Femur (tissue), 1 donor: ENCODE measurements at places on chromosomes 6 and 20.

DNA sequence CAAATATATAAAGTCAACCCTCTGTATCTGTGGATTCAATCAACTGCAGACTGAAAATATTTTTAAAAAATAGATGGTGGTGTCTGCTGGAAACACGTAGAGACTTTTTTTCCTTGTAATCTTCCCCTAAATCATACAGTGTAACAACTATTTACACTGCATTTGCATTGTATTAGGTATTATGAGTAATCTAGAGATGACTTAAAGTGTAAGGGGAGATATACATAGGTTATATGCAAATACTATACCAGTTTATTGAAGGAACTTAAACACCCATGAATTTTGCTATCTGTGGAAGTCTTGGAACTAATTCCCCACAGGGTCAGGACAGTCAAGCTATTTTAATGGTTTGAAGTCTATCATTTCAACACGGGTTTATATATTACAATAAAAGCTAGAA is 10.2 kb downstream of the HDAC2 start:
- DNase-seq, result no peak

- DNase-seq, result no peak
Measured at GRCh38 chr6:25649611-25650010, 2.4 kb upstream of the SCGN start.

GRCh38 chr6:131216246-131216645 is 81.0 kb downstream of the AKAP7 start:
- no peak for DNase-seq

- no peak for DNase-seq
Measured at GRCh38 chr20:49163696-49164095, 24.4 kb downstream of the STAU1 start.

DNA sequence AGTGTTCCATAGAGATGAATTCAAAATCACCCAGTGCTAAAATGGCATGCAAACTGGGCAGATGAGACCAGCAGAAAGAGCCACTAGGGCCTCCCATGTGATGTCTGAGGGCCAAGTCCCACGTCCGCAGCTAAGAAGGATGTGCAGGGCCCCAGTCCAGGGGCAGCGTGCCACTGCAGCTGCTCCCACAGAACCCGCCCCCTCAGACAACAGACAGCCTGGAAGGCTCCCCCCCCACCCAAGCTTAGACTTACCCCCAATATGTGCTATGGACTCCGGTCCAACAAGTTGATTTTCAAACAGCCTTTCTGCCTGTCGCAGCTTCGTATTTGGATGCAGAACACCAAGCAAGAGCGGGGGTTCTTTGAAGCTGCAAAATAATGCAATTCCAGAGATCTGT is 14.0 kb downstream of the APMAP start:
- DNase-seq, result peak; percentile 49

DNA sequence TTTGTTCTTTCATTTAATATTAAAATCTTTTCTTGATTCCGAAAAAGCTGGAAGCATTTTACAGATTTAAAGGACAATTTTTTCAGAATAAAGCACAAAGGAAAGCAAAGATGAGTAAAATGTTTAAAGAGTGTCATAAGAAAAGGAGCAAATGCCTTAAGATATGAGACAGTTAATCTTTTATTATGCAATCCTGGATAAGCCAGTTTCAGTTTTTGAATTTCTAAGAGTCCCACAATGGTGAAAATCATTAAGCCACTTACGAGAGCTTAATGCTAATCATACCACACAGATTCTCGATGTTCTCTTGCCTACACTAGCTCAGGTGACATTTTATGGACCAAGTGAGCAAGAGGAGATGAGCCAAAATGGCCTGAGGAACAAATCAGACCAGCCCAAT is 103.7 kb upstream of the RNF217 start:
- no peak for DNase-seq

DNA sequence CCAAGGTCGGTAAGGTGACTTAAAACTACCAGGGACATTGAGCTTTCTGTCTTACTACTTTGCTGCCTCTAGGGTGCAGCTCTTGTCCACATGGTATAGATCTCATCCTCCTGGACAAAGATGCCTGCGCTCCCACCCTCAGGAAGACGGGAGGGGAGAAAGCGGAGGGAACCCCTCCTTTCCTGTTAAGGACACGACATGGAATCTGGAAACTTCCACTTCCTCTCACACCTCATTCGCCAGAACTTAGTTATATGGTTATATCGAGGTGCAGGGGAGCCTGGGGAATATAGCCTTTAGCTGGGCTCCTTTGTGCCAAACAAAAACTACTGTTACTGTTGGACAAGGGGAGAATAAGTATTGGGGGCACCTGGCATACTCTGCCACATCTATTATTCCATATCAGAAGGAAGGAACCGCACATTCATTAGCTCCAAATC is 224.3 kb upstream of the TSHZ2 start:
- DNase-seq, result peak; percentile 68

- no peak for DNase-seq
Measured at GRCh38 chr6:131762984-131763383, 44.8 kb upstream of the ENPP1 start.

DNA sequence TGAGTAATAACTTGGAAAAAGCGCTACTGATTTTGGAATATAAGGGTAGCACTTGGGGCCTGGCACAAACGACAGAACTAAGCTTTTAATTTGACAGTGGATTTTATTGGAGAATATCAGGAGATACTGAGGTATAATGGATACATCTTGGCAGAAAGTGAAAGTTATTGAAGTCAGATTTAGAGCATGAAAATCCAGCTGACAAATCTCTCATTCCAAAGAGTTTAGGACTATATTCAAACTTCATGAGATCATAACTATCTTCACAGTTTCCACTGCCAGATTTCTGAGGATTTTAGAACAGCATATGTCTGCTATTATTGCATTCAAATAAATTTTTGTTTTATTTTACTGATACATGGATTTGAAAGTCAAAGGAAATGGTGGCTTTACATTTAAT is 132.3 kb upstream of the THEMIS start:
- DNase-seq, result no peak

DNA sequence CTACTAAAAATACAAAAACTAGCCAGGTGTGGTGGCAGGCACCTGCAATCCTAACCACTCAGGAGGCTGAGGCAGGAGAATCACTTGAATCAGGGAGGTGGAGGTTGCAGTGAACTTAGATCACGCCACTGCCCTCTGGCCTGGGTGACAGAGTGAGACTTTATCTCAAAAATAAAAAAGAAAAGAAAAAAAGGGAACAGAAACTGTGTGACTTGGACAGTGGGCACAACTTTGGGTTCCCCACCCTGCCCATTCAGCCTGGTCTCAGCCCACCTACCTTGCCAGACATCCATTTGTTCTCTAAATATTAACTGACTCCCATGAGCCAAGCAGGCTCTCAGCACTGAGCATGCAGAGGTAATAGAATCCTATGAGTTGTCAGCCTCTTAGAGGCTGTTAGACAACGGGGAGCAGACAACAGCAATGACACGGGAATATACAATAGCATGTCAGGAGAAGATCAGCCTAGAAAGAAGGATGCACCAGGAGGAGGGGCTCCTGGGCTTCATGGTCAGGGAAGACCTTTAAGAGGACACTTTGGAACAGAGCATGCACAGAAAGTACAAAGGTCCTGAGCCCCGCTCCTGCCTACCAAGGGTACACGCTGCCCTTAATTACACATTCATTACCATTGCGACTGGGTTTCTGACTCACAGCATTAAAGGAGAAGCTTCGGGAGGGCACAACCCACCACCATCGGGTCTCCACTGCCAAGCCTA is 20.0 kb downstream of the FAM209B start:
- DNase-seq, result no peak

DNA sequence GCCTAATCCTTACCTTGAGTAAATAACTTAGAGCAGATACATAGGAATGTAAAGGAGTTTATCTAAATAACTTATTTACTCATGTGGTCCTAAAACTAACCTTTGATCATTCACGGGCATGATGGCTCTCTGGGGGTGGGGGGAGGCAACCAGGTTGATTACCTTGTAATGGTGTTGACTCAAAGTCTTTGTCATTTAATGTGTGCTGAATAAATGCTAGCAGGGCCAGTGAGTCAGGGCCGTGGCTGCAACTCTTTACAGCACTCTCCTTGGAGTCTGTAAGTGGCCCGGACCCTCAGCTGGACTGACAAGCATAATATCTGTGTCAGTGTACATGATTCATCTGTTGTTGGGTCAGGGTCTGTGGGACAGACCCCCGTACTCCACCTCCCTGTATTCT is 203.0 kb downstream of the EPM2A start:
- DNase-seq, result no peak

DNA sequence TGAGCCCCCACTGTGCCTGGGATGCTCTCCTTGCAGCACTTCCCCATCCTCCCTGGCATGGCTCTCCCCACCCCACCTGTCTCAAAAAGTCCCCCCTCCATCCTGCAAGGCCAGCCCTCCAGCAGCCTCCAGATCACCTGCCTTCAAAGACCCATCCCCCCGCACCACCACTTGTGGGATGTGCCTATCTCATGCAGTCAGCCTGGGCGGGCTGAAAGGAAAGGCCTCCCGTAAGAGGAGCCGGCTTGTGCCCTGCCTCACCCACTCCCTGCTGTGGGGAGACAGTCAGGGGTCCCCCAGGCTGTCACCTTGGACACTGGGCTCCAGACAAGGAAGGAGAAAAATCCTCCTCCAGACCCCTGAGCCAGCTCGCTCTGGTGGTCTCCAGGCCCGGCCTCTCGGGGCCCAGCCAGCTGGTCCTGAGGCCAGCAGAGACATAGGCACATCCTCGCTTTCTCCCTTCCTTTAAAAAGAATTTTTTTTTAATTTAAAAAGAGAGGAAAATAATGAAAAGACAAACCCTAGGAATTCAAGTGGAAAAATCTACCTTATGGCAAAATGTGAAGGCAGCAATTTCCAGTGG is 77.3 kb downstream of the GRM4 start:
- DNase-seq, result no peak

GRCh38 chr20:14914633-14915032 is 577.2 kb upstream of the FLRT3 start:
- no peak for DNase-seq

DNA sequence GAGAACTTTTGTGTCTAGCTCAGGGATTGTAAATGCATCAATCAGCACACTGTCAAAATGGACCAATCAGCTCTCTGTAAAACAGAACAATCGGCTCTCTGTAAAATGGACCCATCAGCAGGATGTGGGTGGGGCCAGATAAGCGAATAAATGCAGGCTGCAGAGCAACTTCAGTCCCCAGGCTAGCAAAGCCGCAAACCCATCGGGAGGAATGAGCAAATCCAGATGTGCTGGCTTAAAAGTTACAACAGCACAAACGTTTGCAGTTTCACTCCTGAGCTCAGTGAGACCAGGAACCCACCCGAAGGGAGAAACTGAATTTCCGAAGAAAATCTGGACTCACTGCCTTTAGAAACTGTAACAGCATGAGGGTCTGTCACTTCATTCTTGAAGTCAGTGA is 21.9 kb upstream of the MBOAT1 start:
- DNase-seq, result no peak

GRCh38 chr6:29665942-29666825 is 9.3 kb downstream of the MOG start:
- DNase-seq, result no peak

DNA sequence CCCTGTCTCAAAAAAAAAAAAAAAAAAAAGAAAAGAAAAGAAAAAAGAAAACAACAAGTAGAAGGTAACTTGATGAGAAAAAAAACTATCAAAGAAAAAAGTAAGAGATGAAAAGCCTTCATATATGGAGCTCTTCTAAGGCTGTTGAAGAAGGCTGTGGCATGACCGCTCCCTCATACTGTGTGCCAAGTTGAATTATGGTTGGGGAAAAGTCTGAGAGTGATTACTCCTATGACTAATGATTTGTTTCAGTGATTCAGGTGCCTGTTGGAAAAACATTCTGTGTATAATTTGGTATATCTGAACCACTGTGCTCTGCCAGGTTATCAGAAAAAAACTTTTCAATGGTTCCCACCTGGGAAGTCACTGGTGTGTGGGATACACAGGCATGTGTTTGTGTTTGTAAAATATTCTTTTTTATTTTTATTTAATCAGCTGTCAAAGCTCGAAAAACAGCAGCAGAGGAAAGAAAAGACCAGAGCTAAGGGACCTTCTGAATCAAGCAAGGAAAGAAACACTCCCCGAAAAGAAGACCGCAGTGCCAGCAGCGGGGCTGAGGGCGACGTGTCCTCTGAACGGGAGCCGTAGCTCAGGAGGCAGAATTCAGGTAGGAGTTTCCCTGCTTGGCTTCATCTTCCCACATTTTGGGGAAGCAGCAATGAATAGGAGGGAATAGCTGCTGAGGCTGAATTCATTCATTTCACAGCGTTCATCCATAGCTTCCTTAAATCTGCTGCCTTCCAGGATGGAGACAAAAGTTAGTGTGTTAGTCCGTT is 69.7 kb upstream of the SCP2D1 start:
- DNase-seq, result no peak

DNA sequence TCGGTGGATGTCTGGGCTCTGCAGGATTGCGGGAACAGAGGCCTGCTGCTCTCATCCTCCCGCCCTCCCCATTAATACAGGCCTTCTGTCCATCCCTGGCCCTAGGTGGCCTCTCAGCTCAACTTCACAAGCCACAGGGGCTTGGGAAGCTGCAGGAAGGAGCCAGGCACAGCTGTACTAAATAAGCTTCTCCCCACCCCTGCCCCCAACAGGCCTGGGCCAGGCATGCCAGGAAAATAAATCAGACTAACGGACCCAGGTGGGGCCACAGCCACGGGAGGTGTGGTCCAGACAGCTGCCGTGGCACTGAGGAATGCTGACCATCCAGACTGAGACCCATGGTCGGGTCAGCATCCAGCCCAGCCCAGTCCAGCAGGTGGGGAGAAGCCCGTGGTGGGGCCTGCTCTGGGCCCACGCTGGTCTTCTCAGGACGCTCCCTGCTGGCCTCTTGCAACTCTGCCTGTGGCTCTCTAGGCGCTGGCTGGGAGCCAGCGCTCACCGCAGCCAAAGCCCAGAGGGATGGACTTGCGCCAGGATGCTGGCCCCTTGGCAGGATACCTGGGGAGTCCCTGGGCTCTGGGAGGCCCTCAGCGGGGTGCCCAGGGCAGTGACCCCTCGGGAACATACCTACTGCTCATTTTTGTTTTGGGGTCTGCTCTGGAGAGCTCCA is 8.6 kb upstream of the YTHDF1 start:
- peak; percentile 53 for DNase-seq

DNA sequence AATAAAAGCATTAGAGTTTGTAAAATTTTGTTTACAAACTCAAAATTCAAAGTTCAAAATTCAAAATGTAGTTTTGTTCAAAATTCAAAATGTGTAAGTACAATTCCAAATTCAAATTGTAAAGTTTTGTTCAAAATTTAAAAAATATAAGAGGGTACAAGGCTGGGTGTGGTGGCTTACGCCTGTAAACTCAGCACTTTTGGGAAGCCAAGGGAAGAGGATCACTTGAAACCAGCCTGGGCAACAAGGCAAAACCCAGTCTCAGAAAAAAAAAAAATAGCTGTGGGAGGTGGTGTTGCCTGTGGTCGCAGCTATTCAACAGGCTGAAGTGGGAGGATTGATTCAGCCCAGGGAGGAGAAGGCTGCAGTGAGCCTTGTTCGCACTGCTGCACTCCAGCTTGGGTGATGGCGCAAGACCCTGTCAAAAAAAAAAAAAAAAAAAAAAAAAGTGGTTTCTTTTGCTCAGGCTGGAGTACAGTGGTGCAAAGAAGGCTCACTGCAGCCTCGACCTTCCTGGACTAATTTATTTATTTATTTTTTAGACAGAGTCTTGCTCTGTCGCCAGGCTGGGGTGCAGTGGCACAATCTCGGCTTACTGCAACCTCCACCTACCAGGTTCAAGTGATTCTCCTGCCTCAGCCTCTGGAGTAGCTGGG is 5.4 kb upstream of the ZBTB12 start:
- no peak for DNase-seq

GRCh38 chr20:56285496-56285895 is 37.0 kb downstream of the MC3R start:
- DNase-seq, result no peak
